ENCODE measurements at places on chromosomes 11 and 22.

GRCh38 chr11:106524436-106524835 lies 447.0 kb downstream of the AASDHPPT start:
- no peak for DNase-seq

- DNase-seq: no peak
These were observed 9.3 kb upstream of the CEP295 start for GRCh38 chr11:93652161-93652597.

GRCh38 chr11:64787526-64788320 lies 9.4 kb upstream of the SF1 start:
- DNase-seq: peak; percentile 38

- no peak for DNase-seq
These were observed 857 bp downstream of the SHANK3 start for GRCh38 chr22:50673231-50674129.

GRCh38 chr11:113277907-113278306 lies 36.5 kb upstream of the TTC12 start:
- DNase-seq: no peak

DNA sequence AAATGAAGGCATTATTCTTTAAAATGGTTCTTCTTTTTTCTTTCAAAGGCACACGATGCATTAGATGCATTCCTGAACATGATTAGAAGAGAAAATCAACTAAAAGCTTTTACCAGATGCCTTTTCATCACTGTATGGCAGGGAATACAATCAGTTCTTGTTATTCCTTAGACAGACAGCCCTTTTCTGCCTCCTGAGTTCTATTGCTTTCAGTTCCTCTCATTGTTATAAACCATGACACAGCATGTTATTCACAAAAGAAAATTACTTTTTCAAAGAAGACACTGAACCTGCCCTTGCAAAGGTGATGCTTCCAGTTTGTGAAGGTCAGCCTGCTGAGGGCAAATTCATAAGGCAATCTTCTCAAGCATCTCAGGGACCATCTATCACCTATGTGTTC lies 70.1 kb downstream of the FAM181B start:
- no peak for DNase-seq

- DNase-seq: no peak
These were observed 2.2 kb downstream of the GANAB start for GRCh38 chr11:62644220-62644619.

GRCh38 chr22:50717709-50718351 lies 20.2 kb upstream of the ACR start:
- DNase-seq: no peak

DNA sequence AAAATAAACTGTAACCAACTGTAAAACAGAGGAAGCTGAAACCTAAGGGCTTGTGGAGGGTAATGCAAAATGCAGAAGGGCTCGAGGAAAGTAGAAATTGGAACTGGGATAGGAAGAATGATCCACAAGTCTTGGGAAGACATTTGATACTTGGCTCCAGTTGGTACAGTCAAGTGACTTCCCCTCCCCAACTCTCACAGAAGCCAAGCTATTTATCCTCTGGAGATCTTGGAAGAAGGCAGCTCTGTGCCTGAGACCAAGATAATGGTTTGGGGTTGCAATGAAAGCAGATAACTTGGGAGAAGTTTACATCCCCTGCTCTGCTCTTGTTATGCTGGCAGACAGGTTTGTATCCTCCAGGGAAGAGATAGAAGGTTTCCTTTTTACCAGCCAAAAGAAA lies 198.9 kb upstream of the ZC3H12C start:
- DNase-seq: no peak

- DNase-seq: no peak
These were observed 20.2 kb downstream of the BPIFC start for GRCh38 chr22:32444068-32444467.

DNA sequence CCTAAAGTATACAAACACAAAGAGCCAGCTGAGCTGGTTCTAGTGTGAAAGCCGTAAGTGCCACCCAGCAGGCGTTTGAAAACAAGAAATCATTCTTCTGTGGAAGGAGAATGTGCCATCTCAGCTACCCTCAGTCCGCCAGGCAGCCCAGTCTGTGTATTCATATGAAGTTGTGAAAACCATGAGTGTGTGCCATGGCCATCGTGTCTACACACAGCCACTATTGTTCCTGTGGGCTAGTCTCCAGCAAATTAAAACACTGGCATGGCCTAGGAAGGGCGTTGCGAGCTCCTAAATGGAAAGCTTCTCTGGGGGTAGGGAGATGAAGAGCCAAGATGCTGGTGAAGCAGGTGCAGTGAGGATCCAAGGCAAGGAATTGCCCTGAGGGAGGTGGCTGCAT lies 51.5 kb upstream of the HORMAD2 start:
- no peak for DNase-seq

DNA sequence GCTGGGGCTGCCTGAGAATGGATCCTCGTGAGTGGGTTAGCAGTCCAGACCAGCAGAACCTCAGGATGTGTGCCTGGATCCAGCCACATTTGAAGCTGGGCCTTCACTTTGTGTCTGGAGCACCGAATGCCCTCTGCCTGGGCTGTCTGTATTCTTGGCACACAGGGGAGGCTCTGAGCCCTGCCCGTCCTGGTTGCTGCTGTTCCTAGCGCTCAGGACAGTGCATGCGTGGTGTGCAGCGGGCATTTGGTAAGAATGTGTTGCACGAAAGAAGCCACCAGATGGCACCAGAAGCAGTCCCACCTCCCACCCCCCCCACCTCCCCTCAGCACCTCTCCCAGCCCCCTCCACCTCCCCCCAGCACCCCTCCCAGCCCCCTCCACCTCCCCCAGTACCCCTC lies 4.1 kb upstream of the MAPK11 start:
- peak; percentile 48 for DNase-seq

DNA sequence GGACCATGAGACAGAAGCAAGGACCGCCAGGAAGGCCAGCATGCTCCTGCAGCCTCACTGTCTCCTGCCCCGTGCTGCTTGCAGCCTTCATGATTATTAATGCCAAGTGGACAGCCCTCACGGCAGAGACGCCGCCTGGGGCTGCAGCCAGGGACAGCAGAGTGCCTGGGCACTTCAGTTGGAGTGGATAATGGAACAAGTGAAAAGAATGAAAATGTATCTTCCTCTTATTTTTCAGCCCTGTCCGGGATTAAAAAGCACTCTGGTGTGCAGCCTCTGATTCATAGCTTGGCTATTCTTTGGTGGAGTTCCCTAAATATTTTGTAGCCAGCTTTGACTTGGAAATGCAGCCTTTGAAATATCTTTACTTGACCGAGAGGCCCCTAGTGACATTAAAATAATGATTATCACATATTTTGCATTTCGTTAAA lies 1404.2 kb downstream of the BRD1 start:
- DNase-seq: no peak

DNA sequence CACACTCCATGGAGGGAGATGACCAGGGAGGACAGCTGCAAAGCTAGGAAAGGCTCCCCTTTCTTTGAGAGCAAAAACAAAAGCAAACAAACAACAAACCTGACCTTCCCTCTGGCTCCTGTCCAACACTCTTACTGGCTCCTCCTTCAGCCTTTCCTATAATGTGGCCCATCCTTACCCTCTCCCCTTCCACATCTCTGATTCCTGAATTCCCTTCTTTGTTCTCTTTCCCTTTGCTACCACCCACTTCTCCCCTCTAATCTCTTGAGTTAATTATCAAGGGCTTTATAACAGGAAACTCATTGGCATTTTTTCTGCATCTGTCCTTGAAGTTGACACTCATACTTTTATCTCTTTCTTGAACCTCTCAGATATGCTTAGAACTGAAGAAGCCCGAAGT lies 56.3 kb downstream of the ZNF280B start:
- no peak for DNase-seq

- DNase-seq: no peak
These were observed 12.3 kb downstream of the LRRC32 start for GRCh38 chr11:76658231-76658630.

GRCh38 chr11:70637186-70637800 lies 239.0 kb downstream of the CTTN start:
- no peak for DNase-seq

GRCh38 chr11:119471329-119471728 lies 48.4 kb upstream of the THY1 start:
- no peak for DNase-seq

GRCh38 chr11:120659076-120659475 lies 147.5 kb downstream of the GRIK4 start:
- no peak for DNase-seq

- no peak for DNase-seq
These were observed 12.3 kb upstream of the ASRGL1 start for GRCh38 chr11:62324731-62325556.

GRCh38 chr11:48002561-48002960 lies 22.2 kb downstream of the PTPRJ start:
- no peak for DNase-seq

GRCh38 chr11:69815973-69816372 lies 3.2 kb downstream of the FGF3 start:
- no peak for DNase-seq

DNA sequence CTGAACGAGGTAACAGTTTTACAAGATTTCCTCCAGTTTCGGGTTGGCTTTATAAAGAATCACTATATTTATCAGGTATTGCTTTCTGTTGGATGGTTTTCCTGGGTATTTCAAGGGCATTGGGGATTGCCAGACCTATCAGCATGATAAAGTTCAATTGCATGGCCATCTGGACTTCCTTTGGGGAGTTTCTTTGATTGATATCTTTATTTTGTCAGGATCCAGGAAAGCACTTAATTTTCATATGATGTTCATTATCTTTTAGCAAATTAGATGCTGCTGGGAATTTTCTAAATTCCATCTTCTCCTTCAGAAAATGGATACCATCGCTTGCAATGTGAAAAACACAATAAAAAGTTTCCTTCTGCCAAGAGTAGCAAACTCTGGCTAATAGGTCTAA lies 21.2 kb downstream of the RFPL2 start:
- DNase-seq: no peak

DNA sequence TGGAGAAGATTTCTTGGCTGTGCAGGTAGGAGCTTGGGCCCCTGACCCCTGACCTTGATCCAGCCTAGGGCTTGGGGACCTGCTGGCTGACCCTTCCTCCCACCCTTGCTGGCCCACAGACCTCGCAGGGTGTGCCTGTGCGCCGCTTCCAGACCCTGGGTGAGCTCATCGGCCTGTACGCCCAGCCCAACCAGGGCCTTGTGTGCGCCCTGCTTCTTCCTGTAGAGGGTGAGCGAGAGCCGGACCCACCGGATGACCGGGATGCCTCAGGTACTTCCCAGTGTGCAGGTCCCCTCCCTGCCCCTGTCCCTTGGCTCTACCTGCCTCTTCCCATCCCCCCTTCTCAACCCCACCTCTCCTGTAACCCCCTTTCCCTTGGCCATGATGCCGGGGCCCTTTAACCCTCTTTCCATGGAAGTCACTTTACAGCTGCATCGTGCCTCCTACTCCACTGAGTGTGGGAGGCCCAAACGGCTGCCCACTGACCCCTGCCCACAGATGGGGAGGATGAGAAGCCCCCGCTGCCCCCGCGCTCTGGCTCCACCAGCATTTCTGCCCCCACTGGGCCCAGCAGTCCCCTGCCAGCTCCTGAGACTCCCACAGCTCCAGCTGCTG lies 3.8 kb downstream of the INPPL1 start:
- DNase-seq: no peak

DNA sequence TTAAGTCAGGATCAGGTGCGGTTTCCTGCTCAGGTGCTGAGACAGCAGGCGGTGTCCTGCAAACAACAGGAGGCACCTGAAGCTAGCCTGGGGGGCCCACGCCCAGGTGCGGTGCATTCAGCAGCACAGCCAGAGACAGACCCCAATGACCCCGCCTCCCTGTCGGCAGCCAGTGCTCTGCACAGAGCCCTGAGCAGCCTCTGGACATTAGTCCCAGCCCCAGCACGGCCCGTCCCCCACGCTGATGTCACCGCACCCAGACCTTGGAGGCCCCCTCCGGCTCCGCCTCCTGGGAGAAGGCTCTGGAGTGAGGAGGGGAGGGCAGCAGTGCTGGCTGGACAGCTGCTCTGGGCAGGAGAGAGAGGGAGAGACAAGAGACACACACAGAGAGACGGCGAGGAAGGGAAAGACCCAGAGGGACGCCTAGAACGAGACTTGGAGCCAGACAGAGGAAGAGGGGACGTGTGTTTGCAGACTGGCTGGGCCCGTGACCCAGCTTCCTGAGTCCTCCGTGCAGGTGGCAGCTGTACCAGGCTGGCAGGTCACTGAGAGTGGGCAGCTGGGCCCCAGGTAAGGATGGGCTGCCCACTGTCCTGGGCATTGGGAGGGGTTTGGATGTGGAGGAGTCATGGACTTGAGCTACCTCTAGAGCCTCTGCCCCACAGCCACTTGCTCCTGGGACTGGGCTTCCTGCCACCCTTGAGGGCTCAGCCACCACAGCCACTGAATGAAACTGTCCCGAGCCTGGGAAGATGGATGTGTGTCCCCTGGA lies at the start of gene MYO7A:
MYO7A (plus strand) TSS at position 327 of the 772 bp plus-strand sequence. CDS start 2,389 bp downstream, outside the sequence.
- DNase-seq: peak; percentile 43

DNA sequence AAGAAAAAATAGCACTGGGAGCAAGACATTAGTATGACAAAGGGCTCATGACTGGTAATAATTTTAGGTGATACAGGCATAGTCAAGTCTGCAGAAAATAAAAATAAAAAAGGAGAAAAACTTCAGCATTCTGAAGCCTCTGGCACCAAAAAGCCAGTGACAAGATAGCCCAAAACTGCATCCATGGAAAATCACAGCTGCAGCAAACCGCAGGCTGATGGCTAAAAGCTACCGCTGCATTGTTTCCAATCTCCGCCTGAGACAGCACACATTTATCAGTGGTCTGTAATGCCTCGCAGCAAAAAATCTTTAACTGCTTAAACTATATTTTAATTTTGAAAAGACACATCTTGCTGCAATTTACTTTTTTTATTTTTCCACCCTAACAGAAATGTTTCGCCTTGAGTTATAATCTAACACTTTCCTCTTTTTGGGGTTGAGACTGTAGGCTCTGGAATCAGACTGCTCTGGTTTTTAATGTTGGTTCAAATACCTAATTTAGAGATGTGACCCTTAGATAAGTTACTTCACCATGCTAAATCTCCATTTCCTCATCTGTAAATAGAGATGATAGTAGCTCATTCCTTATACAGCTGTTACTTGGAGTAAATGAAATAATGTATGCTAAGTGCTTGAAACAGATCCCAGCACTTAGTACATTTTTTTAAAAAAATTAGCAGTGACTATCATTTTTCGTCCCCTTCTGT lies 42.0 kb upstream of the FIBIN start:
- no peak for DNase-seq

DNA sequence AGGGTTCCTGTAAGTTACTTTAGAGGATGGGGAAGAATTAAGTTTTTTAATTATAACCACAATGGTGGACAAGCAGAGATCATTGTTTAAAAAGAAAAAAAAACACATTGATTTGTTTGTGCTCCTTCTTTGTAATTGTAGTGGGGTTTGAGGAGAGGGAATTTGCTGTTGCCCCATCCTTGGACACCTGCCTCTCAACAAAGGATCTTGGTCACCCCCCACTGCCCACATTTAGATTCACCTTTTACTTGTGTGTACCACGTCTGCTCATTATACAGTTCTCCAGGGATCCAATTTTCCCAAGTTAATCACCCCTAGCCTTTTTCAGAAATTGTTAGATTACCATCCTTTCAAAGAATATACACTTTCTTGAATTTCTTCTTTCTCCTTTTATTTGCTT lies 53.0 kb downstream of the DNAJC24 start:
- DNase-seq: no peak

DNA sequence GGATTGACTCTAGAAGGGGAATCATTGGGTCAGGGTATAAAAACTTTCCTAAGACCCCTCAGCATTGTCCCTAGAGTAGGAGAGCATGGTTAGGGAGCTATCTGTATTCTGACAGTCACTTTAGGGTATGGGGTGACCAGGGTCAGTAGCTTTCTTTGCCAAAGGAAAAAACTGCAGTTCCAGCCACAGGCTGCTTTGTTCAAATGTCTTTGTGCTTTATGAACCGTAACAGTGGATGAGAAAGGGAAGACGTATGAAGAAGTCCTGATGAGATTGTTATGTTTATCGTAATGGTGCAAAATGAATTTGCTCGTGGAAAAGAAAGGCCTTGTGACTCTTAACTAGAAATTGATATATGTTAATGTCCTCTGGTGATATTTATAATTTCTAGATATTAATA lies 30.0 kb downstream of the CYB5R2 start:
- no peak for DNase-seq

Measured in C1 segment of cervical spinal cord (tissue), 14 donors.